Suppressor macrophage treated with lipopolysaccharide for 4 hours (primary cell): ENCODE measurements at places on chromosomes 7 and 10.

- DNase-seq = no peak
Observed at GRCh38 chr7:98056580-98056979, 50.1 kb upstream of the LMTK2 start.

GRCh38 chr7:106129291-106129690 lies 17.2 kb upstream of the SYPL1 start:
- no peak for DNase-seq

DNA sequence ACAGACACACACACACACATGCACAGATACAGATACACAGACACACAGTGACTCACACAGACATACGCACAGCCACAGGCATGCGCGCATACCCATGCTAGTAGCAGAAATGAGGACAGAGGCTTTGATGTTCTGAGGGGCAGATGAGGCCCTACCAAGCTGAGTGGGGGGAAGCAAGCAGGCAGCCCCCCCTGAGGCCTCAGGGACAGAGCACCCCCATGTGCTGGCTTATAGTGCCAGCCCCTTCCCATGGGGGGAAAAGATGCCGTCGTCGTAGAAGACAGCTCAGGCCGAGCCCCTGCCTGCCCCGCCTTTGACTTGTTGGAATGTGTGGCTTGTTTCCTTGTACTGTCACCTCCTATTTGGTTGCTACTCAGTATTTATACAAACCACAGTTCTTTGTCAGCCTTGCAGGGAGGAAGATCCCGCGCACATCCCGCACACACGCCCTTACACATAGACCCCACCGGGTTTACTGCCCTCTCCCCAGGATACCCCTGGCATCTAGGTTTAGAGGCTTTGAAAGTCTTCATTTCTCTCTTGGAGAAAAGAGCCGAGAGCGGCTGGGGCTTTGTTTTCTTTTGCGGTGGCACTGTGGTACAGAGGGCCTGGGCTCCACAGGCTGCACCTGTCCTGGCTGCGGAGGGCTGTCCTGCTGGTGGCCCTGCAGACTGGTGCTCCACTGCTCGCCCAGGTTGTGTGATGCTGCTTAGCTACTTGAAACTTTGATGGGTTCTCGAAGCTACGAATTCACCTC lies 112.5 kb downstream of the DOCK1 start:
- no peak for DNase-seq

DNA sequence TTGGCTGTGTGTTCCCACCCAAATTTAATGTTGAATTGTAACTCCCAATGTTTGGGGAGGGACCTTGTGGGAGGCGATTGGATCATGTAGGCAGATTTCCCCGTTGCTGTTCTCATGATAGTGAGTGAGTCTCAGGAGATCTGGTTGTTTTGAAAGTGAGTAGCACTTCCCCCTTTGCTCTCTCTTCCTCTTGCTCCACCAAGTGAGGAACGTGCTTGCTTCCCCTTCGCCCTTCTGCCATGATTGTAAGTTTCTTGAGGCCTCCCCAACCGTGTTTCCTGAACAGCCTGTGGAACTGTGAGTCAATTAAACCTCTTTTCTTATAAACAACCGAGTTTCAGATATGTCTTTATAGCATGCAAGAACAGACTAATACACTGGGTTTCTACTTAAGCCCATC lies 176.3 kb downstream of the CDK14 start:
- DNase-seq = peak; percentile 39

- peak; percentile 39 for DNase-seq
Observed at GRCh38 chr7:16891338-16891737, 9.6 kb upstream of the AGR3 start.

GRCh38 chr10:131846240-131847101 lies 54.3 kb upstream of the PPP2R2D start:
- DNase-seq = no peak

DNA sequence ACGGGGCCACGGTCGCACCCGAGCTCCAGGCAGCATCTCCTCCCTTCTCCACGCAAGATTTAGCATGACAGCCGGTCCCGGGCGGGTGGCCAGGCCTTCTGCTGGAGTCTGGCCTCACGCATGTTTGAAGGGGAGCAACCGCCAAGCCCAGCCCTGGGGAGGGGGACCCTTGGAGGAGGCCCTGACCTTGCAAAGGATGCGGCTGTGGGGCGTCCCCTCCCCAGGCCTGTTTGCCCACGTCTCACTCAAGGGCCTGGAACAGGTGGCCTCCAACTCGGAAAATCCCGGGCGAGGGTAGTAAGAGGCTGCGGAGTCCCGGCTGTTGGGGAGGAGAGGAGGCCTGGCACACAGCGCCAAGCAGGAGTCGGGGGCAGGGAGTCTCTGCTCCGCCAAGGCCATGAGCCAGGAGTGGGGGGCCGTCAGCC lies 50.6 kb upstream of the DPYSL4 start:
- no peak for DNase-seq

- no peak for DNase-seq
Observed at GRCh38 chr7:98365863-98366561, 34.9 kb downstream of the BAIAP2L1 start.

- DNase-seq = no peak
Observed at GRCh38 chr7:99944497-99945070, 15.2 kb upstream of the GJC3 start.

- peak; percentile 73 for DNase-seq
Observed at GRCh38 chr10:133278577-133279265, 2.1 kb upstream of the ADAM8 start.

DNA sequence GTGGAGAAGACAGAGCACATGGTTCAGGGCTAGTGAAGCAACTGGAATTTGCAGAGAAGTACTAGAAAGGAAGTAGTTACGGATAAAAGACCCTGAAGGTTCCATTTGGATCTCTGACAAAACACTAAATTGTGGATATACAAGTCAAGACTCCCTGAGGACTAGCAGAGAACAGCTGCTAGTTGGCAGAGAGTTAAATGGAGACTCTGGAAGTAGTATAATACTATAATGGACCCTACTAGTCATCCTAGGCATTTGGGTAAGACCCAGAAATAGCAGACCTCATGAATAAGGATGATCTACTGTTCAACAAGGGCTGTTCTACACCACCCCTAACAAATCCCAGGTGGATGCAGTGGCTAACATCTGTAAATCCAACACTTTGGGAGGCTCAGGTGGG lies 19.1 kb downstream of the MCMBP start:
- no peak for DNase-seq

GRCh38 chr10:86311190-86311589 lies 55.4 kb downstream of the GRID1 start:
- no peak for DNase-seq

- DNase-seq = no peak
Observed at GRCh38 chr10:123150271-123150985, 2.5 kb downstream of the HMX2 start.

GRCh38 chr10:131933016-131933695 lies 32.3 kb downstream of the PPP2R2D start:
- no peak for DNase-seq

- no peak for DNase-seq
Observed at GRCh38 chr7:96041171-96041570, 268.8 kb downstream of the DYNC1I1 start.

- no peak for DNase-seq
Observed at GRCh38 chr7:130141884-130142653, 63.1 kb downstream of the TMEM209 start.

- DNase-seq = no peak
Observed at GRCh38 chr10:126561921-126562680, 108.4 kb downstream of the C10orf90 start.

DNA sequence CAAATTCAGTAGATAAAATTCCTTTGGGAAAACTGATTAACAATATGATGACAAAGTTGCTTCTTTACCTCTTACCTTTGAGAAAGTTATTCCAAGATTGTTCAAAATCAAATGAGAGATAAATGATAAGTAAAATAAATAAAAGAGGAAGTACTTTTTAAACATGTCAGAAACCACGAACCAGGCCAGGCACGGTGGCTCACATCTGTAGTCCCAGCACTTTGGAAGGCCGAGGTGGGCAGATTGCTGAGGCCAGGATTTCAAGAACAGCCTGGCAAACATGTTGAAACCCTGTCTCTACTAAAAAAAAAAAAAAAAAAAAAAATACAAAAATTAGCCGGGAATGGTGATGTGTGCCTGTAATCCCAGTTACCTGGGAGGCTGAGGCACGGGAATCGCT lies 296.6 kb downstream of the HGF start:
- DNase-seq = no peak

DNA sequence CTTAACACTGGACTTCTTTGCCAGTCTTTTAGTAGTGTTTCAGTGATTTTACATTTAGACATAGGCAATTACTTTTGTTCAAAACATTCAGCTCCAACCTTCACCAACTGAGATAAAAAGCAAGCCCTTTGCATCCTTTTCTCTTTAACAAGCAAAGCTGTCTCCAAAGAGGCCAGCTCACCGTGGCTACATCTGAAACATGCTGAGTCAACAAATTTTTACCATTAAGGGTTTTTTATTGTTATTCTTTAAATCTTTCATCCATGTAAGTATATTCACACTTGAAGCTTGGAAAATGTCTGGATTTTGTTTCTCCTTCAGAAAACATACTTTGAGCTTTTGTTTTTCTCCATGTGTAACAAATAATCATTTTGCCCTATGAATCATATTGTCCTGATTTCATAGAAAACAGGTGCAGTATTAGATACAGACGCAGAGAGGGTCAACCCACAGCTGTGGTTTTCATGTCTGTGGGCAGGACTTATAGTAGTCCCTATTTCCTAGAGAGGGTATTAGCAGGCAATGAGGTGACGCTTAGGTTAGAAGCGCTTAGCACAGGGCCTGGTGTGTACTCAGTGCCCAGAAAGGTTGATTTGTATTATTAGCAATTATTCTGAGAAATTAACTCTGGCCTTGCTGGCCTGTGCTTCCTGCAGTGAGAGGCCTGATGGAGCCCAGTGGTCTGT lies 99.5 kb downstream of the MKI67 start:
- DNase-seq = no peak

DNA sequence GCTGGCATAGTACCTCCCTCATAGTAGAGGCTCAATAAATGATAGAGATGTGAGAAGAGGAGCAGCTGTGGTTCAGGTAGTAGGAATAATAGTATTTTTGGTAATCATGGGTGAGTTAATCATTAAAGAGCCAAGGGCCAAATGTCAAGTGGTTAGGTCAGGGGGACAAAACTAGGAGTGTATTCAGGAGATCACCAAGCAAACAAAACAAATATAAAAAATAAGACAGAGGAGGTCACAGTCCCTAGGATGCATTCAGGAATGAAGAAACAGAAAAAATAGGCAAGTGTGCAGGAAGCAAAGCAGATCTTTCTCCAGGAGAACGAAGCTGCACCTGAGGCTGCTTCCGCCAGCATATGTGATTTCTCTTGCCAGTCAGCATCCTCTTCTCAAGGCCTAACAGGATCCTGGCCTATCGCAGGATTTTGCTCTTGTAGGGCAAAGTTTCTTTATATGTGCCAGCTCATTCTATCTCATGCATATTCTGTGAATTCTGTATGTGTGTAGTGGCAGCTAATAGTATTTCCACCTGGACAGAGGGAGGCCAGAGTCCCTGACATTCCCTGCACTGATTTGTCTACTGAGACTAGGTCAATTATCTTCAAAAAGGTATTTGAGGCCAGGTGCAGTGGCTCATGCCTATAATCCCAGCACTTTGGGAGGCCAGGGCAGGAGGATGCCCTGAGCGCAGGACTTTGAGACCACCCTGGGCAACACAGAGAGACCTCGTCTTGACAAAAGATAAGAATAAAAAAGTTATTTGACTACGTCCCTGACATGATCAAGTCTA lies 82.7 kb downstream of the AKR1D1 start:
- no peak for DNase-seq

GRCh38 chr7:26370011-26370410 lies 78.3 kb downstream of the SNX10 start:
- no peak for DNase-seq
